ENCODE measurements at places on chromosomes 5 and 9.

- DNase-seq: no peak
These were observed 9.3 kb upstream of the WWC1 start for GRCh38 chr5:168282120-168282519.

GRCh38 chr5:10726179-10726912 is 34.7 kb downstream of the DAP start:
- DNase-seq: no peak

DNA sequence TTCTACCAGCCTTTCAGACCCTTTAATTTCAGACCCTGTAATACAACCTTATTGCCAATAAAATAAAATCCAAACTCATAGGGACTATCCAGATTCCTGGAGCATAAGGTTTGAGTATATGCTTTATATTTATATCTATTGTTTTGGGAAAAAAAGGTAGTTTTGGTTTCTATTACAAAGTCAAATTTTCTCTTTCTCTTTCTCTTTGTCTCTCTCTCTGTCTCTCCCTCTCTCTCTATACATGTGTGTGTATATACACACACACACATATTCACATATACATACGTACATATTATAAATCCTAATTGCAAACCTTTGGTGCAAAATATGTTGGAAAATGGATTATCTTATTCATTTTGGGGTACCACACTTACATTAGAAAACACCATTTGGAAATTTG is 39.0 kb downstream of the TMEM232 start:
- DNase-seq: no peak

DNA sequence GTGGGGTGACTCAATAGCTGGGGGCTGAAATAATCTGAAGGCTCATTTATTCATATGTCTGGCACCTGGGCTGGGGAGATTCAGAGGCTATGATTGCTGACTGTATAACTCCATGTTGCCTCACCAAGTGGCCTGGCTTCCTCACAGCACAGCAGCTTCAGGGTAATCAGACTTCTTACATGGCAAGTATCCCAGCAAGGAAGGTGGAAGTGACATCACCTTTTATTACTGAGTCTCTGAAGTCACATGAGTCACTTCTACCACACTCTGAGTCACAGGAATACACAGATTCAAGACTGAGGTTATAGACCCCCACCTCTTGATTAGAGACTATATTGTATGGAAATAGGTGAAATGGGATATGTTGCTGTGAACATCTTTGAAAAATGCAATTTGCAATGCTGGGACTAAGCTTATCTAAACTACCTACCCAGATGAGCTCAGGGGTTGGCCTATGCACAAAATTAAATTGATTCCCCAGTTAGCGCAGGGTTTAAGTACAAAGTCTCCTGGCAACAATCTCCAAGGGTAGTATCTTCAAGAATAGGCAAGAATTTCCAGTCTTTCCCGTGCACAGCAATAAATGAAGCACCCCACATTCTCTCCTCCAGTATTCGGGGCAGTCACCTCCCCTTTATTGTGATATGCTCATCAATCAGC is 553.1 kb downstream of the LRRC70 start:
- no peak for DNase-seq

DNA sequence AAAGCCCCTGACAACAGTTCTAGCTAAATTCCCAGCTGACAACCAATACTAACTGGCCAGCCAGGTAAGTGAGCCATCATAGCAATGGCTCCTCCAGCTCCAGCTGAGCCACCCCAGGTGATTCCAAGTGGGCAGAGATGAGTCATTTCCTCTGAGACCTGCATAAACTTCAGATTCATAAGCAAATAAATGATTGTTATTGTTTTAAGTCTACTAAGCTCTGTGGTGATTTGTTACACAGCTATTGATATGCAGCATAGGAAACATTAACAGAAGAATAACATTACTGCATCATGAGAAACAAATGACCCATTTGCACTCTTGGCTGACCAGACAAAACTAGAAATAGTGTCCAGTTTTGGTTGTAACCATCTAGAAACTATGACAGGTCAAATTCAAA is 60.3 kb downstream of the TTC39B start:
- no peak for DNase-seq

DNA sequence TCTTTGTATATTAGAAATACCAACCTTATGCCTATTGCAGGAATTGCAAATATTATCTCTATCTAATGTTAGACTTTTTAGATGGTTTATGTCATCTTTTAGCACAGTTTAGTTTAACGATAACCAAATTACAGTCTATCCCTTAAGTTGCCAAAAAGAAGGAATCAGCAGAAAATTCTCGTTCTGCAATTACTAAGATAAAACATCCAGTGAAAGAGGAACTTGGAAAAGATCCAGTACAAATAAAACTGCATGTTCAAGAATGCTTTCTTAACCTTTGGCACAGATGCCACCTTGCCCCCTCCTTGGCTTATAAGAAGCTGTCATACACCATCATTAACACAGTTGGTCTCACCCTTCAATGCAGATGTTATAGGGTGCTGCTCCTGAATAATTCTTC is 124.0 kb downstream of the SEMA5A start:
- no peak for DNase-seq

DNA sequence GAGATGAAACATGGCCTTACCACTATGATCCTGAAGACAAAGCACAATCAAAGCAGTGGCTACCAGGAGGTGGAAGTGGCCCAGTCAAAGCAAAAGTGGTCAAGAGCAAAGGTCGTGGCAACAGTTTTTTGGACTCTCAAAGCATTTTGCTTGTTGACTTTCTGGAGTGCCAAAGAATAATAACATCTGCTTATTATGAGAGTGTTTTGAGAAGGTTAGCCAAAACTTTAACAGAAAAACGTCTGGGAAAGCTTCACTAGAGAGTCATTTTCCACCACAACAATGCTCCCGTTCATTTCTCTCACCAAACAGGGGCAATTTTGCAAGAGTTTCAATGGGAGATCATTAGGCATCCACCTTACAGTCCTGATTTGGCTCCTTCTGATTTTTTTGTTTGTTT is 33.6 kb upstream of the MAMDC2 start:
- no peak for DNase-seq

DNA sequence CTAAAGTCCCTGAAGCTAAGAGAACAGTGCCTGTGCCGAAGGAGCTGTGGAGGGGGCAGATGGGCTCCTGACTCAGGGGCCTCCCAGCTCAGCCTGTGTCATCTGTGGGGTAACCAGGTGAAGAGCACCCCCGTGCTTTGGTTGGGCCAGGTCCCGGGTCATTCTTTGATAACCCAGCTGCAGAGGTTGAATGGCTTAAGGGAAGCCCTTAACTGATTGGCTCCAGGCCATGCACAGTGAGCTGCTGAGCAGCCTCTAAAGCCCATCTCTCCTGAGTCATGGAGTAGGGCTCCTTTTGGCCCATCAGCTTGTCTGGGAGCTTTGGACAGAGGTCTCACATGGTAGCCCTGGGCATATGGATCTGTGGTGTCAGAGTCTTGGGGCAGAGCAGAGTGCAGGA is 28.7 kb downstream of the COL27A1 start:
- no peak for DNase-seq

- no peak for DNase-seq
These were observed 23.8 kb downstream of the CPLX2 start for GRCh38 chr5:175895215-175895614.

DNA sequence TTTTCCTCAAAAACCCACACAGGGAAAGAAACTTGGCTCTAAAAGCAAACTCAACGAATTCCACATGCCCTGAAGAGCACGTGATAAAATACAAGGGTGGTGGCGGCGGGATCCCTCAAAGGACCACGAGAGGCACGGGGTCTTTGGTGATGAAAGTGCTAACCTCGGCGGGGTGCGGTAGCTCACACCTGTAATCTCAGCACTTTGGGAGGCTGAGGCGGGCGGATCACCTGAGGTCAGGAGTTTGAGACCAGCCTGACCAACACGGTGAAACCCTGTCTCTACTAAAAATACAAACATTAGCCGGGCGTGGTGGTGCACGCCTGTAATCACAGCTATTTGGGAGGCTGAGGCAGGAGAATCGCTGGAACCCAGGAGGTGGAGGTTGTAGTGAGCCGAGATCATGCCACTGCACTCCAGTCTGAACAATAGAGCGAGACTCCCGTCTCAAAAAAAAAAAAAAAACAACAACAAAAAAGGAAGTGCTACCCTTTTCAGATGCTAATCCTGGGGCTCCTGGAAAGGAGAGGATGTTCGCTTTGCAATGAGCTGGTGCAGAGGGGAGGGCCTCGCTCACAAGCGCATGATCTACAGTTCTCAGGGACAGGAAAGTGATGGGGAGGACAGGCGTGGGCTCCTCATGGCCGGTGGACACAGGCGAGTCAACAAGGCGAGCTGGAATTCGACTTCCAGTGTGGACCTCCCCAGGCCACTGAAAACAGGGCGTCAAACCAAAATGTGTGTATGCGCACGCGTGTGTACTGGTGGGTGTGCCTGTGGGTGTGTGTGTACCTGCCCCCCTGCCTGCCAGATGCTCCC is 54.1 kb downstream of the USP20 start:
- peak; percentile 45 for DNase-seq

- peak; percentile 57 for DNase-seq
These were observed 2.3 kb downstream of the HAPLN1 start for GRCh38 chr5:83718195-83718825.

DNA sequence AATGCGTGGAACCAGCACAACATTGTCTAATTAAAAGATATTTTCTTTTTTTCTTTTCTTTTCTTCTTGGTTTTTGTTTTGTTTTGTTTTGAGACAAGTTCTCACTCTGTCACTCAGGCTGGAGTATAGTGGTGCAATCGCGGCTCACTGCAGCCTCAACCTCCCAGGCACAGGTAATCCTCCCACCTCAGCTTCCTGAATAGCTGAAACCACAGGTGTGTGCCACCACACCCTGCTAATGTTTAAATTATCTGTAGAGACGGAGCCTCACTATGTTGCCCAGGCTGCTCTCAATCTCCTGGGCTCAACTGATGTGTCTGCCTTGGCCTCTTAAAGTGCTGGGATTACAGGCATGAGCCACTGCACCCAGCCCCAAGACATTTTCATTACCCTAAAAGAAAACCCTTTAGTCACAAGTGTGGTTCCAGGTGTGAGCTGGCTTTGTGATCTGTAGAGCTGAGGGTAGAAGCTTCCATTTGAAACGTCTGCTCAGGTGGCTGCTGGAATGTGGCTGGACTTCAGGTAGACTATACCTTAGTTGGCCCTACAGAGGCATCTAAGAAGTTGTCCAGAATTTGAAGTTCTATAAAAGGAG is 19.1 kb upstream of the NEK6 start:
- DNase-seq: no peak

GRCh38 chr9:35318741-35319140 is 156.9 kb downstream of the UNC13B start:
- DNase-seq: no peak

DNA sequence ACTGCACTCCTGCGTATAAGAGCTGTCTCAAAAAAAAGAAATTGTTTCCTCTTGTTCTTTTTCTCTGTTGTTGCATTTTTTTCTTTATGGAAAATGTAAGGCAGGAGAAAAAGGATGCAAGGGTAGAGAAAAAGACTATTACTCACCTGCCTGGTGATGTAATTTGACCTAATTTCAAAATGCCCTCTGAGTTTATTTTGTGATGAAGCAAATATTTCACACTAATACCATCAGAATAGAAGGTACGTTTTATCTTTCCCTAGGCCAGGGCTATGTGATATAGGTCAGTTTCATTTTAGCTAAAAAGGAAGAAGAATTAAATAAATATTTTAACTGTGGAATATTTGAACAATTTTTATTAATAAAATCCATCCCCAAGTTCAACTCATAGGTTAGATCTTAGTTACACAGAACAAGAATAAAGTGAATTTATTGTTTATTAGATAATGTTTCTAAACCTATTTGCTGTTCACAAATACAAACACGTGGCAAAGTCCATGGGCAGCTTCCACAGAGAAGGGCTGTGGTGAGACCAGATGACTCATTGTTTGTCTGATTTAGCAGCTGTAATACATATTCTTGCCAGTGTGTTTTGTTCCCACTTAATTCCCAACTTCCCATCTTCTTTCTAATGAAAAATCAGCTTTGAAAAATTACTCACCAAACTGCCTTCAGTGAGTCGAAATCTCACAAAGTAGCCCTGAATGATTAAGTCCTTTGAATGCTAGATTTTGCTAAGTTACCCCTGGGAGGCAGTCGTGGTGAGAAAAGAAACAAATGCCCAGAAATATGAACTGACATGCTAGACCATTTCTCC is 52.8 kb upstream of the CCDC112 start:
- DNase-seq: no peak

All from activated CD4-positive, alpha-beta T cell treated with anti-CD3 and anti-CD28 coated beads, Interleukin-10, Interleukin-2, amounts not matched to agents 100 ng/mL and 50 ng/mL, durations not matched to agents 16 hours and 8 hours (primary cell).